Smooth muscle cell of bladder (primary cell): ENCODE measurements at places on chromosomes 13 and 19. TPM values are rescaled to one million over a fixed set of nuclear protein-coding genes. Genes with fewer than 3 reads are reported as not detected.

The ZNF506 gene
- total RNA-seq = 9.5 and 9.7 TPM in 2 replicates

The SLC25A41 gene
- not detected in 2 replicates for total RNA-seq

The KIRREL2 gene
- not detected in 2 replicates for total RNA-seq

The EFNB2 gene
- total RNA-seq = 0.14 and 0.46 TPM in 2 replicates

The FIZ1 gene
- total RNA-seq = 1.6 and 2.7 TPM in 2 replicates
